NCI-H2081 (cell line): ENCODE measurements at places on chromosomes 7 and 10.

GRCh38 chr7:99473315-99473596, 566 bp downstream of the ZNF789 start:
- DNase-seq = no peak

DNA sequence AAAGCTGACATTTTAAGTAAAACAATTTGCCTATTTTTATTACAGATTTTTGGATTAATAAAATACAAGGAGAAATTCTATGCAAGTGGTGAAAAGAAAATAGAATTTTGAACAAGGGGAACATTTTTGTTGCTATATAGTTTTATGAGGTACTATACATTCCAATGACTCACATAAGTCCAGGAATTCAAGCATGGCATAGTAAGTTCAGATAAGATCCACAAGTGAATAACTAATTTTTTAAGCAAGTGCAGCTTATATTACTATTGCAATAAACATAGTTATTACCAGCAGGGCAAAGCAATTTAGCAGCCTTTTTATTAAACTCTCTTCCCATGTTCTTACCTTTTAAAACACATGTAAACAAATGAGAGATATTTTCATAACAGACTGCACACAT, 1123.5 kb upstream of the LRRN3 start:
- no peak for DNase-seq

- no peak for DNase-seq
These were observed 177.3 kb downstream of the TCF7L2 start for GRCh38 chr10:113127261-113127900.

- no peak for DNase-seq
These were observed 259.7 kb upstream of the MGMT start for GRCh38 chr10:129207297-129207696.

DNA sequence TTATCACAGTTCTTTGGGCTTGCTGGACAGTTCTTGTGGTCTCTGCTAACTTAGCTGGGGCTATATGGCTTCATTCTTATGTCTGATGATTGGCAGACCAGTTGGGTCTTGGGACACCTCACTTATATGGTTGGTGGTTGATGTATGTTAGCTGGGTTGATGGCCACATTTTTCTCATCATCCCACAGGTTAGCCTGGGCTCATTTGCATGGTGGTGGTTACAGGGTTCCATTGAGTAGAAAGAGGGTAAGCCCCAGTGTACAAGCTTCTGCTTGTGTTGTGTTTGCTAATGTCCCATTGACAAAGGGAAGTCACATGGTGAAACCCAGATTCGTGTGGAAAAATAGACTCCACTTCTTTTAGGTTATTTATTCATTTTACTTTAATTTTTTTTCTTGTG, 40.6 kb downstream of the TMEM60 start:
- no peak for DNase-seq

GRCh38 chr7:106205621-106206222, 79.1 kb downstream of the NAMPT start:
- no peak for DNase-seq

DNA sequence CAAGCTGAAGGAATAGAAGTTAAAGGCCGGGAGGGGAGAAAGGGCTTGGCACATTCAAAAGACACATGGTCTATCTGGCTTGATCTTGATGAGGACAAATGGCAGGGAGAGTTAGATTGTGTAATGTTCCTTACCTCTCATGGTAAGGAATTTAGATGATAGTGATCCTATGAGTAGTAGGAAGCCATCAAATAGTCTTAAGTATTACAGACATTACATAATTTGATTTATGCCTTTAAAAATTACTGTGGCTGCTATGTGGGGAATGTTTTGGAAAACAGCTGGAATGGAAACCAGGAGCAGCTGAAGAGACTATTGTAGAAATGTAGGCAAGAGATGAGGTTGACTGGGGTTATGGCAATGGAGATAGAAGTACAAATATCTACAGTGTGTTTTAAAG, 351.3 kb upstream of the BMPER start:
- no peak for DNase-seq

DNA sequence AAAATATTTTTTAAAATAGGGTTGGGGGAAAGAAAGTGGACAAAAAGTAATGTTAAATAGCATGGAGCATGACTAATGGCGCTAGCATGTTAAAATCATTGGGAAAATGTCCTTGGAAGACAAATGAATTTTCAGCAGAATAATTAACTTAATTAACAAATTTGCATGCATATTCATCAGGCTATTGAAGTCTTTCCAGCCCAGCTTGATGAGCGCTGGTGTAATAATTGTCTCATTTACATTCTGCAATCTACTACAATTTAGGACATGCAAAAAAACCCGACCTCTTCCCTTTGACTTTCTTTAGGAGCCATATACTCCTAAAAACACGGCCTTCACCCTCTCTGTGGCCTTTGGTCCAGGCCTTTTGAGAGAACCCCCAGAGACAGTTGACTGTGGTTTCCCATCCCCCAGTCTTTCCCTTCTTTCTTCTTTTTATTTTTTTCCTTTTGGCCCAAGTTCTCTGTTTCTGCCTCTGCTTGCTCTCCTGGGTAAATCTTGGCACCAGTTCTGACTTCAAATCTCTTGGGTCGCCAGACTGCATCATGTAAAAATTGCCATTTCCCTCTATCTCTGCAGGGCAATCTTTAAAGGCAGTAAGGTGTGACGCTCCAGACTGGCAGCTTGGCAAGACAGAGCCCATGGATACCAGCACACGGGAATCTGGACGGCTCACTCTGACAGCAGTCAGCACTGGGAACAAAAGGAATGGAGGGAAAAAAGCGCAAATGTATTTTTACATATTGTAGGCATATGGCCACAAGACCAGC, 105.5 kb downstream of the NEUROD6 start:
- no peak for DNase-seq

DNA sequence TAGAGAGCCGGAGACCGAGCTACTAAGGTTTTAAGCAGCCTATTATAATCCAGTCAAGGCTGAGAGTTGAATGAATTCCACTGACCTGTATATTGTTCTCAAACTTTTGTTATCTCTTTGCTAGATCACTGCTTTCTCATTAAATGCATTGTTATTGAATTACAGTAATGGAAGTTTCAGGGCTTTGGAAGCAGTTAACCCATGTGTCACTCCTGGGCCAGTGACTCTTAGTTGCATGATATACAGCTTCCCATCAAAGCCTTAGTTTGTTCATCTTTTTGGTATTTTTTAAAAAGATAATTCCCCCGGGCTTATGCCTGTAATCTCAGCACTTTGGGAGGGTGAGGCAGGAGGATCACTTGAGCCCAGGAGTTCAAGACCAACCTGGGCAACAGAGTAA, 55.4 kb upstream of the KIAA1217 start:
- no peak for DNase-seq

DNA sequence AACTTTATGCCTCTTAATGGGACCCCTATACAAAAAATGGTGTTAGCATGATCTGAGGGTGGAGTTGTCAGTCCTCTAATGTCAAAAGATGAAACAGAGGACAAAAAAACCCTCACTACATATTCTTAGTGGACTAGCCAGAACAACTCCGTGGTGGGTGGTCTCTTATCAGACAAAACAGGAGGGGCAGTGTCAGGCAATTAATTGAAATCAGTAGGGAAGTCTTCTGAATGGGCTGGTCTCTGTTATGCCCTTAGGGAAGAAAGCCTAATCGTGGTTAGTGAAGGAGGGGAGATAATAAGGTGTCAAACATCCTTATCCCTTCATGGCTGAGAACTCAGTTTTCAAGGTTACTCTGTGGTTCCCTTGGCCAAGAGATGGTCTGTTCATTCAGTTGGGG, 909.4 kb downstream of the GRID1 start:
- no peak for DNase-seq

- DNase-seq = no peak
These were observed 69.4 kb downstream of the EBF3 start for GRCh38 chr10:129894698-129895097.

- DNase-seq = peak; percentile 58
These were observed 11.6 kb downstream of the CYP3A43 start for GRCh38 chr7:99839287-99840021.

- no peak for DNase-seq
These were observed 14.7 kb upstream of the NODAL start for GRCh38 chr10:70456164-70456563.

DNA sequence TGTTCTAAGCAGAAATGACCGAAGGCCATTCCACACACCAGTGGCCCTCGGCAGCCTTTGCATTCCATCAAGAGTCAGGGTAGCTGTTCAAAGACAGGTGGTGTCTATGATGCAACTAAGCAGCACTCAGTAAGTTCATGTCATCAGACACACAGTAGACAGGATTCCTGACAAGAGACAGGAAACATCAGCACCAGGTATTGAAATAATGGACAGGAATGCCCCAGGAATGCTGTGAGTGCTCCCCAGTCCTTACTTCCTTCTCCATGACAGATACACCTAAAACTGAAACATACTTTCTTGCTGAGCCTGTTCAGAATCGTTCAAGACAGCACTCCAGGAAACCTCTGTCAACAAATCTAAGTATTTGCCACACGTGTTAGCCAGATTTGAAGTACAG, 204.4 kb downstream of the TPST1 start:
- no peak for DNase-seq

GRCh38 chr10:85515316-85515715, 851.3 kb downstream of the GRID1 start:
- DNase-seq = no peak

DNA sequence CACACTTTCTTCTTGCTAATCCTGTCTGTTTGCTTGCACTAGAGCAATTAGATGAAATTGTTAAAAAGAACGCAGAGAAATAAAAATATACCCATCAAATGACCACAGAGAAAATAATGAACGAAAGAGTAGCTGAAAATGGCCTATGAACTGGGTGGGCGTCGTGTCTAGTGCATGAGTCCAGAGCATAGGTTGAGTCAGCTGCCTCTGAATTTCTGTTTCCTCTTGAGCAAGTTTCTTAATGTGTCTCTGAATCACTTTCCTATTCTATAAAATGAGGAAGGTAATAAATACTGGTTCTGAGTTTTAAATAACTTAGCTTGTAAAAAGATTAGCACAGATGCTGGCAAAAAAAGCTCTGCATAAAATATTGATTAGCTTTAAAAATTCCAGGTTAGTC, 75.0 kb downstream of the POM121L12 start:
- DNase-seq = no peak

DNA sequence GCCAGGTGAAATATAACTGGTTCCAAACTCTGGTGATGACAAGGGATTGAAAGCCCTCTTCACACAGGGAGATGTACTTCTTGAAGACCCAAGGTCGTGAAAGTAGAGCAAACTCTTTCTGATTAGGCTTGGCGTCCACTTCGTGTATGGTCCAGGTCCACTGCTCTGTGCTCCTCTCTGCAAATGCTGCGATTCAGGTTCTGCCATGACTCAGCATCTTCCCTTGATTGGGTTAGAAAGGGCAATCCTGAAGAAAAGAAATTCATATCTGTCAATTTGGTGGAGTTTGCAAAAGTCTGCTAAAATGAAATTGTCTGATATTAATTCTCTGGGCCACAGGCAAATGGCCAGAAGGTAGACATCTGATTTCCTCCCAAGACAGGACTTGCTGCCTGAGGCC, 431.4 kb downstream of the ACTR3B start:
- no peak for DNase-seq

DNA sequence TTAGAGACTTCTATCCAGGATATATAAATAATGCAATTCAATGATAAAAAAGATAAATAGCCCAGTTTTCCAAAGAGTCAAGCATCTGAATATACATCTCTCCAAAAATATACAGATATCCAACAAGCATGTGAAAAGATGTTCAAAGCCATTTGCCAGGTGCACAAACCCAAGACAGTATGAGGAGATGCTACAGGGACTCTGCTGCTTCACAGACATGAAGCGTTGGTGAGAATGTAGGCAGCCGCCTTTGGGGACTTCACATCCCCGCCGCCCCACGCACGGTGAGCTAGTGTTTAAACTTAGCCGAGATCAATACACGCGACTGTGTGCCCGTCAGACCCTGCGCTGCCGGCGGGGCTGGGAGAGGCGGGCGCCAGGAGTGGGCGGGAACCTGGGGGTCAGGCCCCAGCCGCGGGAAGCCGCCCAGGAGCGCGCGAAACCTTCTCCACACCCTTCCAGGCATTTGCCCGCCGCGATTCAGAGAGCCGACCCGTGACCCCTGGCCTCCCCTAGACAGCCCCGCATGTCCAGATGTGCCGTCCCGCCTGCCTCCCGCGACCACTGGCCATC, 927 bp upstream of the ALOX5 start:
- no peak for DNase-seq

DNA sequence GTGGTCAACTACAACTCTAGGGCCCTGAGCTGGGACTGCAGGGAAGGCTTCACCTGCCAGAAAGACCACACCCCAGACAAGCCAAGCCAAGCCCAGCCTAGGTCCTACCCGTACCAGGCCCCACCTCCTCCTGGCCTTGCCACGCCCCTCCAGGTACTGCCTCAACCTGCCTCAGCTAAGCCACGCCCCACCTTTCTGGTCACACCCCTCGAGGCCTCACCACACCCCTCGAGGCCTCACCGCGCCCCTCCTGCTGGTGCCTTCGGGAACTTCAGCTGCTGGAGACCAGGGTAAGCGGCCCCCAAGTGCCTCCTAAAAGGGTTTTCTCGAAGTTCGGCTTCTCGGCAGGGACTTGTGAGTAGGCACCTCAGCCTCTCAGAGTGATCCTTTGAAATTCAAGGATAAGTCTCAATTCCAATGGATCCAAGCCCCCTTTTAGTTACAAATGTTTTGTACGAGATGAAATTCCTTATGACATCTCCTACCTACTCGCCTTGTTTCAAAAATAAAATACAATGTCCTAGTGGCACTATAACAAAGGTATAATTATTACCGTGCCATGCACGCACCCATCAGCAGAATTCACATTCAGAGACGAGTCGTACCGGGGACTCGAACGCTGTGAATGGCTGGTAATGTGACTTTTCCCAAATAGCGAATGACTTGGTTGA, 171.2 kb downstream of the ARHGAP21 start:
- DNase-seq = no peak

- no peak for DNase-seq
These were observed 406 bp downstream of the CBLL1 start for GRCh38 chr7:107744345-107744750.

GRCh38 chr7:114450431-114450830, 35.8 kb downstream of the FOXP2 start:
- no peak for DNase-seq

DNA sequence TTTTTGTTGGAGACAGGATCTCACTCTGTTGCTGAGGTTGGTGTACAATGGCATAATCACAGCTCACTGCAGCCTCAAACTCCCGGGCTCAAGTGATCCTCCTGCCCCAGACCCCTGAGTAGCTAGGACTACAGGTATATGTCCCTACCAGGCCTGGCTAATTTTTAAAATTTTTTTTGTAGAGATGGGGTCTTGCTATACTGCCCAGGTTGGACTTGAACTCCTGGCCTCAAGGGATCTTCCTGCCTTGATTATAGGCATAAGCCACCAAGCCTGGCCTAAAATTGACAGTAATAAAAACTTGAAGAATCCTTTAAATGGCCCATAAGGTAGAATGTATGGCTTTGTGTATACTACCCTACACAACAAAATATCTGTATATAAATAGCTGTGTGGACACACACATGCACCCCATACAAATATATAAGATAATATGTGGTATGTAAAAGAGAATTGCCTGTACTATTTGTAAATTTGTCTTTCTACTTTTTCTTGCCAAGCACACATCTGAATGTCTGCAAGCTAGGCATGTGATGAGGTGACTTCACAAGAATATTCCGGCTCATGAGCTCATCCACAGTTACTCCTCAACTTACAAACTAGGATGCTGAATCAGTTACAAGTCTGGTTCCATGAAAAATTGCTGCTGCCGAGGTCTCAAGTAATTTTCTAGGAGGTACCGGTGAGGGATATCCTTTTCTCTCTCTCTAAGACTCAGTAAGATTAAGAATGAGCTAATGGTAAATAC, 26.6 kb downstream of the POLR3A start:
- no peak for DNase-seq
